ENCODE measurements at places on chromosomes 1 and 21.

DNA sequence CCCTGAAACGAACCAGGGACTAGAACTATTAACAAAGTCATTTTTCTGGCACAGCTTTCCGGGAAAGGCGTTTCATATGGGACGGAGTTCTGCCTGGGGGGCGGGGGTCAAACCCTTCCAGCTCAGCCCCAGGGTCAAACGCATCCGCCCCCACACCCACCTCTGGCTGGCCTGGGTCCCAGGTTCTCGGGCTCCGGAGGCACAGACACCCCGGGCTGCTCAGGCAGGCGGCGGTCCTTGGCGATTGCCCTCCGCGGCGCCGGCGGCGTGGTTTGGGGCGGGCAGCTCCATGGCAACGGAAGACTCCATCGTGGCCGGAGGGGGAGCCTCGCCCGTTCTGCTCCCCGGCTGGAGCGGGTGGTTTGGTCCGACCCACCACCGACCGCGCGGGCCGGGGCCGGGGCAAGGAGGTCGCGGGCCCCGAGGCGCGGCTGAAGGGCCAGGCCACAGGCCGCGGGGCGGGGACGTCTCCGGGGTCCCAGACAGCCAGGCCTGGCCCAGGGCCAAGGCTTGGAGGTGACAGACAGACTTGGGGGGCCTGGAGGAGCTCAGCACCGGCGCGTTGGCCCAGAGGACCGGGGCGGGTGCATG is at the start of gene CFAP74:
Gene CFAP74, minus strand, starts transcription at position 246 of the 591 bp plus-strand sequence. CDS start 12,830 bp downstream, outside the sequence.
- DNase-seq = peak; percentile 42

DNA sequence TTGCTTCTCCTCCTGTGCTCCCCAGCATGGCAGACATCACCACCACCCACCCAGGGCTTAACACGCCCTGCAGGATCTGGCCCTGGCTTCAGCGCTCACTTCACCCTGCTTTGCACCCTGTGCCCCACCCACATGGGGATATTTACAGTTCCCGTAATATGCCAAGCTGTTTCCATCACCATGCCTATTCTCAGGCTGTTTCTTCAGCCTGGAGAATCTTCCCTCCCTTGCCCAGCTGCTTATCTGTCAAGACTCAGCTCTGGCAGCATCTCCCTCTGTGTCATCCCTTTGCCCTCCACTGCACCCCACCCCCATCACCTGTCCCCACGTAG is 3.6 kb upstream of the AHCYL1 start:
- DNase-seq = no peak

DNA sequence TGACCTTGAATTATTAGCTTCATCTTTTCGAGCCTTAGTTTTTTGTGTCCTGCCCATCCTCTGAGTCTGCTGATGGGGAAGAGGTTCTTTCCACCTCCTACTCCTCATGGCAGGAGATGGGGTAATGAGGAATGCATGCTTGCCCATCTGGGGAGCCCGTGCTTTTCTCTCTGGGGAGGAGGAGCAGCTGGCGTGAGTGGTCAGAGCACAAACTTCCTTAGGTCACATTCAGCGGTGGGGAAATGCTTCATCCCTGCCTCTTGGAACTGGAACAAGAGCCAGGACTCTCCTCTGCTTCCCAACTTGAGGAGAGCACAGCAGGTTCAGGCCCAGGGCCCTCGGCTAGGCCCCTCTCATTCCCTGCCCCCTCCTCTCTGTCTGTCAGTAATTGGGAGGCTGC is 155.0 kb downstream of the PCNX2 start:
- DNase-seq = no peak

GRCh38 chr1:218080863-218081262 is 204.2 kb upstream of the RRP15 start:
- no peak for DNase-seq

DNA sequence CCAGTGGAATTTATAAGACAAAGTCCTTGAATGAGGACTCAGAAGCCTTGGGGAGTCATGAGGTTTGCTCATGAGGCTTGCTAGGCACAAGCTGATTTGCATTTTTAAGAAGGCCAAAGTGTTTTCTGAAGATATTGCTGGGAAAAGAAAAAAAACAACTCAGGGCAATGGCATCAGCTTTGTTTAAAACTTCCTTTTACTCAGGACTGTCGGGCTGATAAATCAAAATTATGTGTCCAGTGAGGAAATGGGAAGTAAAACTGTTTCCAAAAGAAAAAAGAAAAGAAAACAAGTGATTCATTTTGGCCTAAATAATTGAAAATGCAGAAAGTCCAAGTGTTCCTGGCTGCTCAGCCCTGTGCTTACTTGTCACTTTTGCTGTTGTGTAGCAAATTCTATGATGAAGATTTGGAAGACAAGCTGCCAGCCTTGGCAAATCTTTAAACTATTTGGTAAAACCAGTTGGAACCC is 282.4 kb downstream of the HLX start:
- peak; percentile 34 for DNase-seq

Data from fibroblast of skin of right biceps (primary cell).